Activated CD4-positive, CD25-positive, alpha-beta regulatory T cell treated with anti-CD3 and anti-CD28 coated beads, Interleukin-2, amount 50 U/mL, for 72 hours (primary cell): ENCODE measurements at places on chromosomes 5 and 9.

DNA sequence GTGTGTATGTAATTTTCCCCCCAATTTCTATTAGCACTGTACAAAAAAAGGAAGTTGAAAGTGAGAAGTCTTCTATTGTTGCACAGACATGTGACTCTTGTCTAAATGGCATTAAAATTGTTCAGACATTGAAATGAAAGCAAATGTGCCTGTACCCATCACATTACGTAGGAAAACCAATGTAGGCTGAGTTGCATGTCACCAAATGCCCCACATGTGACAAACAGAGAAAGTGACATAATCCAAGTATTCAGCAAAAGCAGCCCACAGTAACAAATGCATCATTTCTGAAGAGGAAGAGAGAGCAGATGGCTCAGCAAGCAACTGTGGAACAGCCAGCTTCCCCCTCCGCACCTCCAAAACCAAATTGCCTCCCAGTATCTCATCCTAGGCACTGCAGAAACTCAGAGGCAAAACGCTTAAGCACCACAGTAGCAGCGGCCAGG lies 161.5 kb upstream of the NR4A3 start:
- DNase-seq, result no peak

- DNase-seq, result no peak
These were observed 889 bp upstream of the ADAMTS12 start for GRCh38 chr5:33892620-33893137.

- DNase-seq, result no peak
These were observed 280.8 kb upstream of the RASA1 start for GRCh38 chr5:86986837-86987236.

- no peak for DNase-seq
These were observed 668 bp downstream of the ETF1 start for GRCh38 chr5:138542180-138542955.

GRCh38 chr9:128372784-128373183 lies 1.6 kb downstream of the URM1 start:
- DNase-seq, result no peak

DNA sequence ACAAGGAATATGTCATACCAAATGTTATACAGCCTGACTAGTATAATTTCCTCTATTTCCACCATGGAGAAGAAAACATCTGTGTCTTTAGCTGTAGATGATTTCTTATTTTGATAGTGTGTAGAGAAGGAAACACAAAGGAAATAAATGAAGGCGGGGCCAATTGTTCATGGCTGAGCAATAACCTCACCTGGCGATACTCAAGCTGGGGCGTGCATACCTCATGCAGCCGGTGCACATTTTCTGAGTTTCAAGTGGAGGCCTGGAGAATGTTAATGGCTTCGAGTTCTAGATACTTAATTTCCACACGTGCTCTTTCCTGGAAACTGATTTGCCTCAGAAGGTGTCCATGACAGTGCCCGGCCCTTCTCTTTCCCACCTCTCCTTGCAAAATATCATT lies 127.4 kb upstream of the TAF11L2 start:
- DNase-seq, result no peak

GRCh38 chr5:150505041-150505511 lies 2.9 kb upstream of the NDST1 start:
- DNase-seq, result no peak

DNA sequence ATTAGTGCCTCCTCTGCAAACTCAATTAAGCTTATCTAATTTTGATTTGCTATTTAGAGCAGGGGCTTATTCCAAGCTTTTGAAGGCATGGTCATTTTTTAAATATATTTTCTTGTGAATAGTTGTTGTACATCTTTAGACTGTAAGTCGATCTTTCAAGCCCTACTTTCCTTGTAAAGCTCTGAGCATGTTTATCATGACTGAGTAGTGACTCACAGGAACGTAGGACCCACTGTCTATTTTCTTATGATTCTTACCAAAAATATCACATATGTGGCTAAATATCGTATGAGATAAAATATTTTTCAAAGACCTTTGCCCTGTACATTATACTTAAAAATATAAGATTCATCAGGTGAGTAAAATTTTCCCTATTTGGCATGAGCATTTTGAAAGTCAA lies 440.4 kb upstream of the GRIN3A start:
- DNase-seq, result no peak

- DNase-seq, result peak; percentile 41
These were observed 51.4 kb downstream of the PFDN1 start for GRCh38 chr5:140251527-140251973.

GRCh38 chr9:106868087-106868486 lies 5.1 kb downstream of the ZNF462 start:
- DNase-seq, result no peak

- DNase-seq, result no peak
These were observed 9.3 kb downstream of the TMEM245 start for GRCh38 chr9:109110329-109111021.

- no peak for DNase-seq
These were observed 43.9 kb upstream of the CEP72 start for GRCh38 chr5:568061-568781.

DNA sequence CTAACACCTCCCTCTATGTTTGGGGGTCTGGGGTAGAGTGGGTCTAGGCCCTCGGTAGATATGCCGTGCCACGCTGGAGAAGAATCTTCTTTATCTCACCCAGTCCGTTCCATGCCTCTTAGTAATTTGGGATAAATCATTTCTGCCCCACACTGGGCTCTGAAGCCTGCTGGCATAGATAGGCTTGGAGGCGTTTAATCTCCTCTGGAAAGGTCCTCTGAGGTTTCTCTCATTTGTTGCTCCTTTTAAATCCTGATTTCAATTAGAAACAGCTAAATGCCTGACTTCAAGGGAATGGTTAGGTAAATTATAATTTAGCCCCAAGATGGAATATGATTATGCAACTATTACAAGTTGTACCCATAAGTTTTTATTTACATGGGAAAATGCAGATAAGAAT lies 57.8 kb upstream of the AKNA start:
- no peak for DNase-seq

GRCh38 chr5:126636956-126637355 lies 36.2 kb downstream of the PHAX start:
- DNase-seq, result no peak

GRCh38 chr5:147578228-147579024 lies 68.6 kb upstream of the DPYSL3 start:
- no peak for DNase-seq

DNA sequence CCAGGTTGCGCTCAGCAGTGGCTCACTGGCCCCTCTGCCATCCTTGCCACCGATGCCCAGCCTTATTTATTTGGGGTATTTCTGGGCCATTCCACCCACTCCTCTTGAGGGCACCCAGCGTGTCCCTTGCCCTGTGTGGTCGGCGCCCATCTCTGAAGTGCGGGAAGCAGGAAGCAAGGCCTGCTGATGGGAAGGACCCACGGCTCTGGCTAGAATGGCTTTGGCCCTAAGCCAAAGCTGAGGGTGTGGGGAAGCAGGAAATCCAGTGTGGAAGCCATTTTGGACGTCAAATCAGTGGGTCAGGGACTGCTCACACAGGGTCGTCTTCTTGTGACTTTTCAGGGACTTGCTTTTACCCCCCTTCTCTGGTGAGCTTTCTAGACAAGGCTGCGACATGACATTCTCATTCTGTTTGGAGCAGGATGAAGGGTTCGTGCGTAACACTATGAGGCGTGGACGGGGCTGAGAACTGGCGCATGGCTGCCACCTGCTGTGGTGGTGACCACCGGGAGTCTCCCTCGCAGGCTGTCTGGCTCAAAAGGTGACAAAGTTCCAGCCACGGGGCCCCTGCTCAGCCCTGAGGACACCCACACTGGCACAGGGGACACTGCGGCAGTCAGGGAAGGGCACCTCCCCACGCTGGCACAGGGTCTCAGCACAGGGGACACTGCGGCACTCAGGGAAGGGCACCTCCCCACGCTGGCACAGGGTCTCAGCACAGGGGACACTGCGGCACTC lies 50.7 kb upstream of the NKD2 start:
- DNase-seq, result no peak

GRCh38 chr5:112004867-112005622 lies 248.1 kb upstream of the NREP start:
- DNase-seq, result no peak

DNA sequence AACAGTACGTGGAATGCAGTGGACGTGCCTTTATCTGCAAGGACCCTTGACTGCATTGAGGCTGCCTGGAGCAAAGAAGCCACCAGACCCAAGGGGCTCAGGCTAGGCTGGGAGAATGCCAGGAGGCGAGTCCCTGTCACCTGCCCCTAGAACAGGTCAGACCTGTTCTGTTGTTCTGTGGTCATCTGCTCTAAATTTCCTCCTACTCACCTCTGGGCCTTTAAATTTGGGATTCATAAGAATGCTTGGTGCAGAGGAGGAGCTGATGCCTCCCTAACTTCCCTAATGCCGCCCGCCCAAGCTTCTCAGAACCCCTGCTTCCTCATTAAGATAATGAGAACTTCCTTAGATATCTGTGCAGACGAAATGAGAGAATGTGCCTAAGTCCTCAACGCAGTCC lies 32.0 kb downstream of the DAPK1 start:
- no peak for DNase-seq

GRCh38 chr5:72307573-72307967 lies 12.5 kb downstream of the MRPS27 start:
- DNase-seq, result no peak

DNA sequence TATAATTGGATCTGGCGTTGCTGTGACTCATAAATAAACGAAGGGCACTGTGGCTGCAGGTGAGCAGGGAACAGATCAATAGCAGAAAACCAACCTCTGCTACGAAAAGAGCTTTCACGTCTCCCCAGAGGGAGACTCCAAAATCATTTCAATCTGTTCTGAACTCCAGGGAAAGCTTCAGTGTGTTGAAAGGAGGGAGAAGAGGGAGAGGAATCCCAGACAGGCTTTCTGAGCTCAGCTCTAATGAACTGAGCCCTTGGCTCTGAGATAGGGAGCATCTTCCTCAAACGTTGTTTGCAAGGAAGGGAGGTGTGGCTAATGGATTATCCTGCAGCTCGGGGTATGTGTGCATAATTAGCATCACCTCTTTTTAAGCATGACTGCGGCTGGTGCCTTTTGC lies 288.0 kb upstream of the IRX4 start:
- no peak for DNase-seq

DNA sequence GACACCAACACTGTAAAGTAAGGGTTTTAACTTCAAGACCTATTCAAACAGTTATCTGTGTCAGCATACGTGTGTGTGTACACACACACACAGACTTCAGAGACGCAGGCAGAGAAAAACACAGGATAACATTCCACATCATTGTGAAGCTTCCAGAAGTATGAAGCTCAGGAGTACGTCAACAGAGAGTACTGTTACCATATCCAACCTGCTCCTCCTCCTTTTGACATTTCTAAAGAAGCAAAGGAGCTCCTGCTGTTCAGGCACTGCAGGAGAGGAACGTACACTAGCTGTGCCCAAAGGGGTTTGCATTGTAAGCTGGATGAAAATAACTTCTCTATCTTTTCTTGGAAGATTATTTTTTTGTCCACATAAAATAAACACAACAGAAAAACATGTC lies 180.7 kb downstream of the MEF2C start:
- DNase-seq, result no peak

DNA sequence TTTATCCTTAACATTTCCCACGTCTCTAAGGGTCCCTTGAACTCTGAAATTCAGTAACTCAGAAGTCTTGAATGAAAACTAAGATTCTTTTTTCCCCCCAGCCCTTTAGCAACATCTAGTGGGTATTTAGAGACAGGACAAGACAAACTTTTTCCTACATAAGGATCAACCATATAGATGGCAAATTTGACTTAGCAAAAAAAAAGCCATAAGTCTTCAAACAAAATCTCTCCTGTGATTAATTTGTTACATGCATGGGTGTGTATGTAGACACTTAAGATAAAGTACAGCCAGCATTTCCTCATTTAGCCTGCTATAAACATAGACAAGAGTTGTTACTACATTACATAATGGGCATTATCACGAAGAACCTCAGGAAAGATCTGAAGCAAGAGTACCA lies 29.1 kb upstream of the ANKRD31 start:
- no peak for DNase-seq

- DNase-seq, result no peak
These were observed 10.0 kb downstream of the SLC46A2 start for GRCh38 chr9:112880650-112881049.

- DNase-seq, result no peak
These were observed 23.7 kb upstream of the LOX start for GRCh38 chr5:122101636-122102285.

GRCh38 chr9:91386765-91387164 lies 25.0 kb upstream of the AUH start:
- no peak for DNase-seq

DNA sequence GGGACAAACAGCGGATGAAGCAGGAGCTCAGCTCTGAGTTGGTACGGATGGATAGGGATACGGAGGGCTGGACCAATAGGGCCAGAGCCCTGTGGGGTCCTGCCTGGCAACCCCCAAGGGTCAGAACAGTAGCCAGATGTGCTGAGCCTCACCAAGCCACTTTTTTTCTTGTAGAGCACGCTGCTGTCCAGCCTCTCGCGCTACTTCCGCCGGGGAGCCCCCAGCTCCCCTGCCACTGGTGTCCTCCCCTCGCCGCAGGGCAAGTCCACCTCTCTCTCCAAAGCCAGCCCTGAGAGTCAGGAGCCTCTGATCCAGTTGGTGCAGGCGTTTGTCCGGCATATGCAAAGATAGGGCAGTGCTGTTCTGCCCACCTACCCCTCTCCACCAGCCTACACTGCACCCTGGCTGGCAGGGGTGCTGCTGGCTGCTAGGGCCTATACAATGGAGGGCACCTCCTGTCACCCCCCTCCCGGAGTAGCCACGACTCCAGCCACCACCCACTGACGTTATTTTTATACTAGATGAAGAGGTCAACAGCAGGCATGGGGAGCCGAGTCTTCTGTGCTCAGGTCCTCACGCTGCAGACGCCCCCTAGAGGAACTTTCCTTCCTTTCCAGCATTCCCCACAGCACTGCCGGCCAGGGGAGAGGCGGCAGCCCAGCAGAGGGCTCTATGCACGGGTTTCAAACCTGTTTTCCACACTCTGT lies 21.6 kb downstream of the SH3GLB2 start:
- DNase-seq, result no peak

DNA sequence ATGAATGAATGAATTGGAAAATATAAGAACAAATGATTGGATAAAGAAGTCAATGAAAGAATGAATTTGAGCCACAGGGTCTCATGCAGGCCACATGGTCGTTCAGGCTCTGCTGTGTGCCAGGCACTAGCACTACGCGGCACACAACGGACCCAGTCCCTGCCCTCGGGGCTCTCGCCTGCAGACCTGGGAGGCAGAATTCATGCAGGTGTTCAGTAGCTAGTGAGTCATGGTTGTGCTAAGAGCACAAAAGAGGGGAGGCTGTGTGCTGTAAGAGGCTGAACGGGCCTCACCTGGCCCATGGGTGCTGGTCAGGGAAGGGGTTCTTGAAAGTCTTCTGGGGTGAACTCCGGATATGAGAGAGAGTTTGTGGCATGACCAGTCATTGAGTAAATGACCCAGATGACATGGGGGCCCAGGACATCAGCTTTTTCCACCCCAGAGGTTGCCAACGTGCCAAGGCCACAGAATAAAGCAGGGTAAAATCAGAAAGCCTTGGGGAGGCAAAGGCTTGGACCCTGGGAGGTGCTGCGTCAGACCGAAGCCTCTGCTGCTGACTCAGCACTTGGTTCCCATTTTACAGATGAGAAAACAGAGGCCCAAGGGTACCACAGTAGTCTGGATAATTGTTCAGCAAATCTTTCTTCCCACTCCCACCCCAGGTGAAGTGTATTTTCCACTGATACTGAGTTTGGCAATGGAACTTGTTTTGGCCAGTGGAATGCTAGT lies 264.3 kb upstream of the MVB12B start:
- no peak for DNase-seq

- DNase-seq, result no peak
These were observed 6.1 kb downstream of the GLIPR2 start for GRCh38 chr9:36142510-36143244.

- DNase-seq, result no peak
These were observed 70.0 kb downstream of the RXRA start for GRCh38 chr9:134396258-134396742.
